Muscle of back (tissue), 13 donors: ENCODE measurements at places on chromosomes 1 and 21.

GRCh38 chr1:86552376-86552775 is 5.5 kb downstream of the CLCA4 start:
- DNase-seq: no peak

DNA sequence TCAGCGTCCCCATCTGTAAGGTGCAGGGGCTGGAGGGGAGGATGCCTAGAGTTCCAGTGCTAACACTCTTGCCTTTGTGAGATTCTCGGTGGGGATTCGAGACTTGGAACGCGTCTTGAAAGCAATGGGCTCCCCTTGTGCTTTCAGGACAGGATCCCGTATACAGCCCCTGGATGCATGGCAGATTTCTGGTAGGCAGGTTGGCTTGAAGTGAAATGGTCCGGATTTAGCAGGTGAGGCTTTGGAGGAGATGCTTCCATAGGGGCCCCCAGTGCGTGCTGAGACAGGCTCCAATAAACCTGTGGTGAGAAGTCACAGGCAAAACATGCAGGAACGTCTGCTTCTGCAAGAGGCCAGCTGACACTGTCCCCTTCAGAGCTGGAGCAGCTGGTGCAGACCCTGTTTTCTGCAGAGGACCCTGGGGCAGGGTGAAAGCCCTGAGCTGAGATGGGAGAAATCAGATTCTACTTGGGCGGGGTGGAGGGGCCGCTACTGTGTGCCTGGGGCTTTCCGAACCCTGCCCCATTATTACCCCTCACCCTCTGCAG is 270.4 kb downstream of the PTPRU start:
- DNase-seq: no peak

GRCh38 chr1:59173721-59174120 is 123.2 kb upstream of the FGGY start:
- DNase-seq: no peak

GRCh38 chr1:59263111-59263510 is 33.8 kb upstream of the FGGY start:
- DNase-seq: no peak

- DNase-seq: no peak
These were observed 24.8 kb upstream of the EYA3 start for GRCh38 chr1:28113242-28113572.
